ENCODE measurements at places on chromosomes 2 and 18.

DNA sequence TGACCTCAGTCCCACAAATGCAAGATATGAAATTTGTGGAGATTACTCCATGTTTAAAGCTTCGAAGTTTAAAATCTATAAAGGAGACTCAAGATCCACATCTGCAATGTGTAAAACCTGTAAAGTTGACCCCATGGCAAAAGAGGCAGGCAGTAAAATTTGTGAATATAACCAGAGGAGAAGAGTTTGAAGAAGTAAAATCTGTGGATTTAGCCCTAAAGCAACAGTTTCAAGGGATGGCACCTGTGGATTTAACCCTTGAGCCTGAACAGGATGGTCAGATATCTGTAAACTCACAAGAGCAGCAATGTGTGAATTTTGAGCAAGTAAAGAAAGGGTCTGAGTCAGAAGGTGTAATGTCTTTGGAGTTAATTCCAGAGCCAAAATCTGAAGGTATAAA is 11.2 kb upstream of the ZNF512 start:
- DNase-seq = no peak

DNA sequence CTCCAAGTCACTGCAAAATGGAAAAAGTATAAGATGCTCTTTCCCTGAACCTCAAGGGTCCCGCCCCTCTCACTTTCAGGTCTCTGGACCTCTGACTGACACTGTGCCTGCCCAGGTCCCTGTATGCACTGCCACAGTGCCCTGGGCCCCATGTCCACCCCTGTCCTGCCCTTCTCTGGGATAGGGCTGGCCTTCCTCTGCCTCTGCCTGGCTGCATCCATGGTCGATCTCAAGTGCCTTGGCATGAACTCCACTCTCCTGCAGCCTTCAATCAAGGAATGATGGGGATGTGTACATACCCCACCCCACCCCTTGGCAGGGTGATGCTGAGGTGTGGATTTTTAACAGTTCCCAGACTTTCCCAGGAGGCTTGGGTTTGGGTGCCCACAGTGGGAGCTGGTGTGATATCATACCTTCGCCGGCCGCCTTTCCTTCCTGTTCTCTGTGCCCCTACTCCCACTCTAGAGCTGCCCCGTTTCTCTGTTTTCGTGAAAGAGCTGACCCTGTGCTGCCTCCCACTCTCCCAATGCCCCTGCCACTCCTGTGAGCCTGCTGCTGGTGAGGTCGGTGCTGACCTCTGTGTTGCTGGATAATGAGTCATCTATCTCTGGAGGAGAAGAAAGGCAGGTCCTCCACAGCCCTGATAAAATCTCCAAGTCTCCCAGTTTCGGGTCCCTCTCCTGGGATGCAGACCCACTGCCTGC is 18.9 kb downstream of the PTPN18 start:
- DNase-seq = no peak

GRCh38 chr2:121135168-121135853 is 149.7 kb downstream of the TFCP2L1 start:
- no peak for DNase-seq

- no peak for DNase-seq
These were observed 15.7 kb upstream of the PLA2R1 start for GRCh38 chr2:160077912-160078810.

- DNase-seq = no peak
These were observed 83.8 kb downstream of the TMEM247 start for GRCh38 chr2:46563186-46563585.

DNA sequence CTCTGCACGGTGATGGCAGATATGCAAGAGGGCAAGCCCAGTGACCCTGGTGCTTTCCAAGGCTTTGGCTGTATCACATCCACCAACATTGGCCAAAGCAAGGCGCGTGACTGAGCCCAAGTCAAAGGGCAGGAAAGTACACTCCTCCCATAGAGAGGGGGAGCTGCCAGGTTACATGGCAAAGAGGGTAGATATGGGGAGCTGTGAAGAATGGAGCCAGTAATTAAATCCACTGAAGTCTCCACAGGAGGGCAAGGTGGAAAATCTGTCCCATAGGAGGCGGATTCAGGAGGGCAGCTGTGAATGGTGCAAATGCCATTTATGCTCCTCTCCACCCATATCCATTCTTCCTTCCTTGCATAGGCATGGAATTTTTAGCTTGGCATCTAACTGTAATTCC is 44.6 kb upstream of the THOC1 start:
- DNase-seq = no peak

- no peak for DNase-seq
These were observed 33.6 kb upstream of the ACAA2 start for GRCh38 chr18:49846718-49847470.
